ENCODE measurements at places on chromosomes 11 and 22. TPM values are rescaled to one million over a fixed set of nuclear protein-coding genes. Genes with fewer than 3 reads are reported as not detected.

Gene ZNRF3
- total RNA-seq, result 13.3 TPM

Gene PRAME
- total RNA-seq, result not detected

Gene OR52A1
- not detected for total RNA-seq

Gene GLYATL1
- 1.8 TPM for total RNA-seq

Gene SLC37A2
- total RNA-seq, result 1.8 TPM

Gene FOLR3
- total RNA-seq, result not detected

Gene TCN2
- 24.9 TPM for total RNA-seq

Gene SSTR3
- total RNA-seq, result 0.27 TPM

Gene OR56A1
- 0.27 TPM for total RNA-seq

- no peak for DNase-seq
Measured at GRCh38 chr22:37304595-37305343, 22.5 kb downstream of the CYTH4 start.

DNA sequence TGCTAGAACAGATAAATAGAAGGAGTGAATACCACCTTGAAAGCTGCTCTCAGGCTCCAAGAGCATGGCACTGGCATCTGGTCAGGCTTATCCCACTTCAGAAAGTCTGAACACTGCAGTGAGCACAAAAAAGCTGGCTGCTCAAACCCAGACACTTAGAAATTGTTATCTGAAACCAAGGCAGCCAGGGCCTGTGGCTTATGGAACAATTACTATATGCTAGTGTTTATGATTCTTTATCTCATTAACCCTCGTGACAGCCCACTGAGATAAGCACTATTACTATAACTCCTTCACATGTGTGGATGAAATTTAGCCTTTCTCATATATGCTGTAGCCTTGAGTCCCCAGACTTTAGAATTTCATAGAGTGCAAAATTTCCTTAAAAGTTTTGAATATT lies 400.2 kb downstream of the RAB38 start:
- no peak for DNase-seq

- DNase-seq, result no peak
Measured at GRCh38 chr22:44594951-44595350, 96.9 kb upstream of the RTL6 start.

- peak; percentile 73 for DNase-seq
Measured at GRCh38 chr11:31106326-31106725, 263.2 kb downstream of the DCDC1 start.

- no peak for DNase-seq
Measured at GRCh38 chr22:44030702-44031082, 6.6 kb downstream of the PARVB start.

GRCh38 chr11:35216962-35217678 lies 78.1 kb downstream of the CD44 start:
- no peak for DNase-seq

GRCh38 chr11:36312611-36313472 lies 16.8 kb downstream of the PRR5L start:
- DNase-seq, result no peak

DNA sequence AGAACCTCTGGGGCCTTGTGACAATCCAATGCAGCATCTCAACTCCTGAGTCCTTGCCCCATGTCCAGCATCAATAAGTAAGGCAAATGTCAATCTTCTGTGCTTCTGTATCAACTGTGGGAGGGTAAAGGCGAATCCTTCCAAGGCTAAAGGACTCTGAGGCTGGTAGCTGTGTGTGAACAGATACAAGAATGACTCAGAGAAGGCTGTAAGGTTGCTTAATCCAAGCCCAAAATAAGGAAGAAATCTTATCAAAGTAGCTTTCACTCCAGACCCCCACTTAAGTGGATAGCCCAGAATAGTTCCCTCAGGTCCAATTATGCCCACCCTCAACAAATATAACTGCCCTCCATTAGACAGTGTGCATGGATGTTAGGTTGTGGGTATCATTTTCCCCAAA lies 28.1 kb upstream of the SCGB1A1 start:
- no peak for DNase-seq

GRCh38 chr22:20951151-20951931 lies 15.7 kb upstream of the AIFM3 start:
- no peak for DNase-seq

Measured in cerebellum (tissue), 4 donors.